ENCODE measurements at places on chromosomes 4 and X.

DNA sequence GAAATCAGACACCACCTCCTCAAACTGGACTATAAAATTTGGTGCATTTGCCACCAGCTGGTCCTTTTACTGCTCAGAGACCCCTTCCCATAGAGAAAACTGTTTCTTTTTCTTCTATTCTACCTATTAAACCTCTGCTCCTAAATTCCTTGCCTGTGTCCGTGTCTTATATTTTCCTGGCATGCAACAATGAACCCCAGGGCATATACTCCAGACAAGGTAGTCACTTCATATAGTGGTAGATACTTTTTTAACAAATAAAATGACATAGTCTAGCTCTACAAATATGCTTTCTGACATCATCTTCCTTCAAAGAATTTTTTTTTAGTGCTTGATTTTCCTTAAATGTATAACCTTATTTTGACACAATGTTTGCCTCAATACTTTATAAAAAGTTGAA, 1402.9 kb upstream of the PABPC4L start:
- DNase-seq: no peak

- DNase-seq: no peak
Measured at GRCh38 chr4:47289805-47290204, 173.7 kb downstream of the COMMD8 start.

- DNase-seq: no peak
Measured at GRCh38 chr4:38531141-38531727, 132.8 kb upstream of the KLF3 start.

DNA sequence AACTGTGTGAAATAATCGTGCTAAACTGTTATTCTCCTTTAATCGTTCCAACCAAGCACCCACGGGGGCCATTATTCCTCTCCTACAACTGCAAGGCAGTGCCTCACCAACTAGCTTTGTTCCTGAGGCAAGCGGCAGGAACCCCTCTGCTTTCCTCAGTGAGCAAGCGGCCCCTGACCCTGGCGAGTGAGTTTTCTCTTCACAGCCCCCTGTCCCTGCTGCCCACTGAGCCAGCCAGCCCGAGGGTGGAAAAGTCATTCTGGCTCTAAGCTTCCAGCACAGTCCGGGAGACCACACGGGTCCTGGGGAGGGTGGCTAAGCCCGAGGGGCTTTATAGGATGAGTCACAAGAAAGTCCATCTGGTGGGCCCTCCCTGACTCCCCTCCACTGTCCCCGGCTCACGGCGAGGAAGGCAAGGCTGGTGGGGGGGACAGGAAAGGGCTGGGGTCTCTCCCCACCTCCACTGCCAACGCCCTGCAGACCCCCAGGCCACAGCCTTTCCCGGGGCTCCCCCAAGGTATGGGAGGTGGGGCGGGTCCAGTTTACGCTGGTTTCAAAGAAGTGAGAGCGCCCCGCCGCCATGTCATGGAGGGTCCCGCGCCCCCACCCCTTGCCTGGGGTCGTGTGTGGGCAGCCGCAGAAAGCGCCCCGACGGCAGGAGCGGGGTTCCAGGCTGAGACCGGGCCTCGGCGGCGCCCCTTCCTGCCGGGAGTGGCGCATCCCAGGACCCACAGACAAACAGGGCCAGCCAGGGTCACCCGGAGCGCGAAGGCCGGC, 45.0 kb downstream of the CPLX1 start:
- DNase-seq: no peak

DNA sequence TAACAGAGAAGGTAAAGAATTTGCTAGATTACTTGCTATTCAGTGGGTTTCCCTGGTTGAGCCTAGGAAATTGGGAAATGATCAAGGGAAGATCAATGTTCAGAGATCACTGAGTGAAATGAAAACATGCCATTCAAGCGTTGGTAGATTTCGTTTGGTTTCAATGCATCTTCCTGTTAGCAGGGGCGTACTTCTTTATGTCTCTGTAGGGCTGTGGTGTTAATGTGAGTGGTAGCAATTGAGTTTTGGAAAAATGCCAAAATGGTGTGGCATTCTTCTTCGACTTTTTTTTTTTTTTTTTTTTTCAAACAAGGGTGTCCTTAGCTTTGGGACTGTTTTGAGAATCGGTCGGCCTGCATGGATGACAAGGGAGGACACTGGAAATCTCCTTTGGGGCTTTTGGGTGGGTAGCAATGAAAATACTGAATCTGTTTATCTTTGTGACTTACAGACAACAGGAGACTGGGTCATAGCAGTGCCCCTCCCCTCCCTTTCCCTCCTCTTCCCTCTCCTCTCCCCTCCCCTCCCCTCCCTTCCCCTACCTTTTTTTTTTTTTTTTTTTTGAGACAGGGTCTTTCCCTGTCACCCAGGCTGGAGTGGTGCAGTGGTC, 50.4 kb downstream of the SPRY1 start:
- no peak for DNase-seq

- DNase-seq: no peak
Measured at GRCh38 chr4:3879681-3880614, 113.8 kb downstream of the ADRA2C start.

GRCh38 chr4:145171911-145172310, 8.5 kb downstream of the OTUD4 start:
- no peak for DNase-seq

GRCh38 chr4:137768196-137768595, 235.9 kb upstream of the PCDH18 start:
- DNase-seq: no peak

DNA sequence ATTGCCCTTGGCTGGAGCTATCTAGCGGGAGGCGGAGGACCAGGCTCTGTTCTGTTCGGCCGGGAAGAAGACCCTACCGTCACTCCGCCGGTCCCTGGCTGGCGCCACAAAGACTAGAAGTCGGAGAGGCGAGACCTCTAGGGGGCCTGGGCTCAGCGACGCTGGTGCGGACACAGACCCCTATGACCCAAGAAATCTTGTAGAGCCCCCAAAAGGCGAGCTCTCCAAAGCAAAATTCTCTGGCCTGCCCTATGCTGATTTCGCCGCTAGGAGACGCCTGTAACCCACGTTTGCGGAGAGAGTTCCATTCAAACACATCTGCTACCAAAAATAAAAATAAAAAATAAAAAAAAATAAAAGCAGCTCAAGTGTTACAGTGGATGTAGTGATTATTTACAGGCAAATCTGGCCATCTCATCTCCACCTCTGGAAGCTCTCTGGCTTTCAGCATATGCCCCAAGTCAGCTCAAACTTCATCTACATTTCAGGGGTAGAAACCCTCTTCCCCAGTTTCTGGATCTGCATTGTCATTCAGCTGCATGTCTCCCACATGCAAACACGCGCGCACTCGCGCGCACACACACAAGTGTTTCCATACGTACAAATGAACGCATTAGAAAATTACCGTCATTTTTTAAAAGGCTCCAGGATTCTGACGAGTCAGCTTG, 2.4 kb upstream of the PCDH10 start:
- no peak for DNase-seq

- no peak for DNase-seq
Measured at GRCh38 chr4:1760521-1761071, 32.5 kb upstream of the FGFR3 start.

DNA sequence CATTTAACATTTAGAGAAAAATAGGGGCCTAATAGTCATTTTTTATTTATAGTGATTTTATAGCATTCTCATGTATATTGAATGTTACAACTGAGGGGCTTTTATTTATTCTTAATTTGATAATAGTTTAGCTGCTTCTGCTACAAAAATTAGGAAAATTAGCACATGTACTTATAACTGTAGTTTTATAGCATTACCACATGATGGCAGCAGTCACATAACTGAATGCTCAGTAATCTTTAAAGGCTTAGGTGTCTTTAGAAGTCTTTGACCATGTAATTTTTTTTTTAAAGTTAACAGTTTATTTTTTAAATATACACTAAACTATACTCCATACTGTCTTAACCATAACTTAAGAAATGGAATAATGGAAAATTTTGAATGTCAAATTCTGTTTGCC, 136.6 kb downstream of the STAG2 start:
- DNase-seq: peak; percentile 18

DNA sequence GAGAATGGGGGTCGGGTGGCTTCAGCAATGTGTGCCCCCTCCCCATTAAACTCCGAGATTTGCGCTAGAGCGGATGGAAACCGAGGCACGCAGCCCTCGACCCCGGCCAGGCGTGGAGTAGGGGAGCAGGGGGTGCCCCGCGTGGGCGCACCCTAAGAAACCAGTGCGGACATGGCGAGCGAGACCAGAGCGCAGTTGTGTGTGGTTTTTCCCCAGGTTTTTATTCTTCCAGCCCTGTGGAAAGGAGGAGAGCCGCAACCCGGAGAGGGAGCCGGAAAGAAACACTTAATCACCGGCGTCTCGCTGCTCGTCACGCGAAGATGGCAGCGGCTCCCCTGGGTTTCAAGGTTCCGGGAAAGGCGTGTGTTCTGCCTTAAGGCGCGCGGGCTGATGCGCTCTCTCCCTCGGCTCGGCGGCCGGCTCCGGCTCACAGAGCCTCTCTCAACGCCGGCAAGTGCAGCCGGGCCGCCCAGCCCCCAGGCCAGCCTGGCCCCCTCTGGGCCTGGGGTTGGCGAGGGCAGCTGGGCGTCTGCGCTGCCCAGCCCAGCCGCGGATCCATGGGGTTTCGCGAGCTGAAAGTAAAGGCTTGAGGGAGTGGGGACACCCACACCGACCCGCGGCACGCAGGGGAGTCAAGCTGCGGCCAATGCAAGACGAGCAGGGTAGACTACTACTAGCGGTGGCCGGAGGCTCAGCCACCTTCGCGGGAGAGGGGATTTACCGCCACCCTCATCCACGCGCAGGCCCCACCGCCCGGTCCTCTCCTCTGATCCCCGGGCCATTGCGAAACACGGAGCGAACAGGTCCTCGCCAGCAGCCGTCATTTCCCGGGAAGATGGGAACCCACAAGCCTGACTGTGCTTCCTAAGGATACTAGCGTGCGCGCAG, 74.0 kb upstream of the BCOR start:
- DNase-seq: peak; percentile 35

- peak; percentile 71 for DNase-seq
Measured at GRCh38 chrX:151393514-151393913, 3.5 kb upstream of the VMA21 start.

GRCh38 chr4:105633241-105633640, 75.2 kb downstream of the INTS12 start:
- DNase-seq: no peak

GRCh38 chr4:55912249-55912648, 36.5 kb upstream of the CEP135 start:
- DNase-seq: no peak

DNA sequence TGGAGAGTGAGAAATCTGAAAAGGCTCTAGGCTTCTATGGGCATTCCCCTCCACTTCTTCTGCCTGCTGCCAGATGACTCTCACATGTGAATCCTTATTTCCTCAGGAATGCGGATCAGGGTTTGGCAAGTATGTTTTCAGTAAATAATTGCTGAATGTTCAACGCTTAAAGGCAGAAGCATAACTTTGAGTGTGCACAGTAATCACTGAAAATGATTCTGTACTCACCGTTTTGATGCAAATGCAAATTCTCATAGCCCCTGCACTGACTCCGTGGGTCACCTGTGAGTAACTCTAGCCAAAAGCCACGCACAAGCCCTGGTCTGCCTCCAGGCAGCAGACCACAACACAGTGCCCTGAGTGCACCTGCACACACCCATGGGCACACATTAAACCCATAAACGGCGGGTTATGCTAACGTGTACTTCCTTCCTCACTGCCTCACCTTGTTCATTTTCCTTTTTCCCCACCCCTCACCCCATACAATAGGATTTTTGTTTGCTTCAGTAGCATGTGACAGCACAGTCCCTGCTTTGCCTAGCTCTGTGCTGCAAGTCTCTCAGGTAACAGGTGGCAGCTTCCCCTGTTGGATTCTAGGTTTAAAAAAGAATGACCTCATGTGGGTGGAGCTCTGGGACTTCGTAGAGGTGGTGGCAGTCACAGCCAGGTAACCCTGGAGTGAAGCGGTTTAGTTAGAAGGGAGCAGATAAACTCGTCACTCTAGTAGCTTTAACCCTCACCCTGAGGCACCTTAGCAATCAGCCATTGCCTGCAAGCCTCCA, at the start of gene ARHGEF38:
Gene ARHGEF38, plus strand, starts transcription at position 656 of the 782 bp plus-strand sequence. CDS start 146 bp downstream, outside the sequence.
- no peak for DNase-seq

DNA sequence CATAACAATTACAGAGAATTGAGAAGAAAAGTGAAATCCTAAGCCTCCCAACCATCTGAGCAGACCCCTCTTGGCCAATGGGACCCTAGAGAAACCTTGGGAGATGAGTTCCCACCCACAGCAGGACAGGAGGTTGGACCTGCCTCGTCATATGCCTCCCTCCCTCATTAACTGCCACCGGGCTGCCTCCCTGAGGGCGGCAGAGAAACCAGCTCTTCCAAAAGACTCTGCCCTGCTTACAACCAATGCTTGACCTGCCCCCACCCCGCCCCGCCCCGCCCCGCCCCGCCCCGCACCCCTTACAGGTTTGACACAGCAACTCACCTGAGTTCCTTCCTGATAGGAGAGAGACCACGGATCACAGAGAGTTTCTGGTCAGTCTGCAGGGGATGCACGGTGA, 86.1 kb downstream of the ADRA2C start:
- no peak for DNase-seq

GRCh38 chrX:99782516-99783040, 627.5 kb downstream of the PCDH19 start:
- no peak for DNase-seq

DNA sequence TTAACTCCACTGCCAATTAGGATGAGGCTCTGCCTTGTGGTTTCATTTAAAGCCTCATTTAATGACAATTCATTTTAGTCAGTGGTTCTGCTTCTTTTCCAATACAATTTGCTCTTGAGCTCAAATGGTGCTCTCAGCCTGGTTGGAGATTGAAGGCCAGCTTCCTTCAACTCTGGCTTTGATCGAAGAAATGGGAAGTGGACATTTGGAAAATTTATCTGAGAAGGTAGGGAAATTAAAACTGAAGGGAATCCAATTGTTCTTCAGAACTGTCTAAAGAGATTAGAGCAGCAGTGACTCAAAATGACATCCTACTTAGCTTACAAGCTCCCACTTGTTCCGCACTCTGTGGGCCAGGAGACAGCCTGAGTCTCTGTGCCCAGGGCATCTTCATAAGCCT, 206.8 kb downstream of the SMARCA1 start:
- DNase-seq: no peak

DNA sequence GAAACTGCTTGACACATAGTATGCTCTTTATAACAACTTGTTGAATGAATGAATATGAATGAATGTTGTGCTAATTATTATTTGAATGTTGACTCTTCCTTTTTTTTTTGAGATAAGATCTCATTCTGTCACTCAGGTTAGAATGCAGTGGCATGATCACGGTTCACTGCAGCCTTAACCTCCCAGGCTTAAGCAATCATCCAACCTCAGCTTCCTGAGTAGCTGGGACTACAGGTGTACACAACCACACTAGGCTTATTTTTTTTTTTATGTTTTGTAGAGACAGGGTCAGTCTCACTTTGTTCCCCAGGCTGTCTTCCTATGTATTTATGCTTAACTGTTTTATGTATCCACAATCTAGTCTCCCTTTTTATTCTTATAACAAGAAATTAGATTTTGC, 114.7 kb upstream of the WDFY3 start:
- no peak for DNase-seq

DNA sequence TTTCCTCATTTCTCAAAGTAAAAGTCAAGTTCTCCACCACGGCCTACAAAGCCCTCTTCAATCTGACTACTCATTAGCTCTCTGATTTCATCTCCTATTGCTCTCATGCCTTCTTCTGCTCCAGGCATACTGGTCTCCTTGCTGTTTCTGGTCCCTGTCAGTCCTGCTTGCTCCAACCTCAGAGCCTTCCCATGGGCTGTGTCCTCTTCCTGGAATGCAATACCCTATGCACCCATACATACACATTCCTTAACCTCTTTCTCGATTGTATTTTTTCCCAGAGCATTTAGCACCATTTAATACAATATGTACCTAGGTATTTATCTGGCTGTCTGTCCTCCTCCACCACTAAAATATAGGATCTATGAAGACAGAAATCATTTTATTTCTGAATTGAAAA, 385.2 kb downstream of the GASK1B start:
- no peak for DNase-seq

GRCh38 chrX:47877327-47877726, 40.6 kb downstream of the ZNF81 start:
- no peak for DNase-seq
